ENCODE measurements at places on chromosomes 13 and 19.

DNA sequence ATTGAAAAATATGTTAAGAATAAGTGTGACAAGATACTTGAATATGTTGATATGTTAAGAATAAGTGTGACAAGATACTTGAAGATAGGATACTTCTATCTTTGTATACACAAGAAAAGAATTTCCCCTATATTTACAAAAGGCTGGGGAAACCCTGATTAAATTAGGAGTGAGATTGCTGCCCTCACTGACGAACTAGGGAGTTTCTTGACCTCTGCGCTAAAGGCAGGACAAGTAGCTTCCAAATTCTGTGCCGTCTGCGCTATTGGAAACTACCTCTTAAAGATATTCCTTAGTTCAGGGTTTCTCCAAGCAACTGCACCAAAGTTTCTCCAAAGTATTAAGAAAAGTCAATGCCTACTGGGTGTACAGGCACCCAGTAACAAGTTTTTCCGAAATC, 730 bp downstream of the ZNF260 start:
- DNase-seq: no peak

- DNase-seq: no peak
Observed at GRCh38 chr13:34593658-34594057, 348.4 kb upstream of the NBEA start.

GRCh38 chr19:1274852-1275259, 474 bp upstream of the FAM174C start:
- DNase-seq: no peak

- DNase-seq: no peak
Observed at GRCh38 chr13:76833441-76833954, 52.7 kb downstream of the KCTD12 start.

GRCh38 chr19:20038358-20039202, 725 bp downstream of the ZNF682 start:
- no peak for DNase-seq

- no peak for DNase-seq
Observed at GRCh38 chr13:98480915-98481877, 95.7 kb downstream of the STK24 start.

DNA sequence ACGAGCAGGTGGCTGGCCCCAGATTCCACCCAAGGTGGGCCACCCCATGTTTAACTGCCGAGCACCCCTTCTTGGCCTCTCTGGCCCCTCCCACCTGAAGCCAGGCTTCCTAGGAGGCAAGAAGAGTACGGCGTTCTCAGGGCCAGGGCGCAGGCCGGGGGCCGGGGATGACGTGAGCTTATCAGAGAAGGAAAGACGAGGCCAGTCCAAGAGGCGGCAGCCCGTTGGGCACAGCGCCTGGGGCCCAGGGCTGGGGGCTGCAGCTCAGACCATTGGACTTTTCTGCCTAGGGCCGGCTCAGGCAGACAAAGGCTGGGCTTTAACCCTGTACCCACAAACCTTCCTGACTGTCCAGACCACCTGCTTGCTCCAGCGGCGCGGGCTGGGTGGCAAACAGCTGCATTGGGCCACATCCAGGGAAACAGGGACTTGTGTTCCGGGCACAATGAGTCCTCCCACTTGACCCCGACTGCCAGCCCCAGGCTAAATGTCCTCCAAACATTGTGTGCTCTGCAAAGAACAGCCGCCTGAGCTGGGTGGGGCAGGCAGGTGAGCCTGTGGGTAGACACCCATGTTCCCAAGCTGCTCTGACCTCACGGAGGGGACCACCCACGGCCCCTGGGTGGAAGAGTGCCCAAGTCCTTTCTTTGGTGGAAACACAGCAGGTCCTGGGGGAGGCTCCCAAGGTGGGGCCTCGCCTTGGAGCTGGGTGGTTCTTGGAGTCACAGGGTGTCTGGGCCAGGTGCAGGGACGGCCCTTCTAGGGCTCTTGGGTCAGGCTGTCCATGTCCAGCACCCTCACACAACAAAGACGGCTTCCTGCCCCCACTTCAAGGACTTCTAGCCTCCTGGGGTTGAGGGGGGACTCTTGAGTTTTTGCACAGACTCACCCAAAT, 21.9 kb downstream of the COMP start:
- no peak for DNase-seq

DNA sequence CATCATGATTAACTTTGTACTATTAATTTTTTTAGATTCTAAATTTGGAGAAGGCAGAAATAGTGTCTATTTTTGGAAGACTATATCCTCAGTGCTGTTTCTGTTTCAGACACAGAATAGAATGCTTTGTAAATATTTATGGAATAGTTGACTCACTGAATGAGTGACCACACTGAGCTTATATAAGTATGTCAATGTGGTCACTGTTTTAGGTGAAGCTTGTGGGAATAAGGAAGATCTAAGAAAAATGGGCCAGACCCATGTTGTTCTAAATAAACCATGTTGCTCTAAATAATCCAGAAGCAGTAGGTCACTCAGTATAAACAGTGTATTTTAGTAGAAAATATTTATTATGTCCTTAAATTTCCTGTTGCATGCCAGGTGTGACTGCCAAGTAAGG, 45.5 kb upstream of the DACH1 start:
- no peak for DNase-seq

GRCh38 chr13:98785405-98785804, 32.9 kb upstream of the SLC15A1 start:
- DNase-seq: peak; percentile 60

GRCh38 chr19:50162988-50163387, at the start of gene IZUMO2:
TSS of gene IZUMO2 (minus strand) at chr19:50163281. CDS start at chr19:50163194, 87 bp downstream.
- no peak for DNase-seq

- no peak for DNase-seq
Observed at GRCh38 chr19:4059453-4059871, 7.2 kb downstream of the ZBTB7A start.
